ENCODE measurements at places on chromosomes 11 and 22.

DNA sequence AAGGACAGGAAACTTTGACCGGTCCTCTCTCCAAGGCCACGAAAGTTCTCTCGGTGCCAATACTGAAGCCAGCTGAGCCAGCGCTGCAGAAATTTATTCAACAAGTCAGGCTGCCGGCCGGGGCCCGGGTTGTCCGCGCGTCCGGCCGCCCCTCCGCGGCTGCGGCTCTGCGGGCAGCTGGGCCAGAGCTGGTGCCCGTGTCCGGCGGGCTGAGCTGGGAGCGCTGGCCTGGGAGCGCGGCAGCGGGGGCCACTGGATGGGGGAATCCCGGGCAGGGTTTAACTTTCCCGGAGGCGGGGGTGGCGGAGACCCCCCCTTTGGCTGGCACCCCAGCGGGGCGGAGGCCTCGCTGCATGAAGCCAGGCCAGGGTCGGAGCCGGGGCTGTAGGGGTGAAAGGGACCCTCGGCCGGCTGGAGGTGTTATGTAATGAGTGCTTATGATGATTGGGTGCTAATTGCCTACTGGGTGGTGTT, 12.3 kb upstream of the CACNA1I start:
- no peak for ATAC-seq

DNA sequence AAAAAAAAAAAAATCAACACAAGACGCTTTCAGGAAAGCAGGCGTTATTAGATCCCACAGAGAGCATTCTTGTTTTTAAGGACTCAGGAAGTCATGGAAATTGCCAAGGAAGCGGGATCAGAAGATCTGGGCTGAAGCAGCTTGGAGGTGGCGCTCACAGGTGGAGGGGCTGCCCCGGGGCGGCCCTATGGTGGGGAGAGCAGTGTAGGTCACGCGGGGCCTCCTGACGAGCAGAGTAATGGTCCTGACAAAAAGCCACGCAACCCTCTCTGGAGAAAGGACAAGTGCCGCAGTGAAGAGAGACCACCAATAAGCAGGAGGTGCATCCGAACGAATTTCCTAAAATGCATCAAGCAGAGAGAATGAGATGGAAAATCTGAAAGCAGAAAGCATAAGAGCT, 407.0 kb downstream of the BRD1 start:
- ATAC-seq, result no peak

DNA sequence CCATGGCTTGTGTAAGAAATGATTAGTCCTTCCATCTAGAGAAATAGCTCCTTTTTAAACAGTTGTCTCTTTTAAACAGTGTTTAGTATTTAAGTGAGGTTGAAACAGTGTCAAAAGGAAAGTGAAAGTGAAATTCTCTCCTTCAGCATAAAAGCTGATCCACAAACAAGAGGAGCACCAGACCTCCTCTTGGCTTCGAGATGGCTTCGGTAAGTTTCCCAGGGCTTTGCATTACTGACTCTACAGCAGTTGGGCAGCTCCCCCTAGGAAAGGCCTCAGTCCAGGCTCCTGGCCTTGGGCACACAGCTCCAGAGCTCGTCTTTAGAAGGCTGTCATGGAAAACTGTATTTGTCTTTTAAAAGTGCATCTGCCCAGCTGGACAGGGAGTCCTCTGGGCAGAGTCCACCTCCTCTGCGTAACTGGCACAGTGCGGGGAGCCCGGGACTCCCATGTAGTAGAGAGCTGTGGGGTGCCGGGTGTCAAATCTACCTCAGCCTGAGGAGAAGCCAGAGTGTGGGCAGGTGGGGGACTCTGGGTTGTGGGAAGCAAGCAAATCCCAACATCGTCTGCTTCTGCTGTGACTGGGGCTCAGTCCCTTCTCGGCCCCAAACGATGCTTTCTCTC, at the start of gene PLAAT4:
PLAAT4 (plus strand) TSS at position 140 of the 624 bp plus-strand sequence; CDS start at position 201, 61 bp downstream.
- ATAC-seq, result peak; percentile 32

- peak; percentile 6 for ATAC-seq
Measured at GRCh38 chr22:50027639-50028537, 15.3 kb upstream of the IL17REL start.

DNA sequence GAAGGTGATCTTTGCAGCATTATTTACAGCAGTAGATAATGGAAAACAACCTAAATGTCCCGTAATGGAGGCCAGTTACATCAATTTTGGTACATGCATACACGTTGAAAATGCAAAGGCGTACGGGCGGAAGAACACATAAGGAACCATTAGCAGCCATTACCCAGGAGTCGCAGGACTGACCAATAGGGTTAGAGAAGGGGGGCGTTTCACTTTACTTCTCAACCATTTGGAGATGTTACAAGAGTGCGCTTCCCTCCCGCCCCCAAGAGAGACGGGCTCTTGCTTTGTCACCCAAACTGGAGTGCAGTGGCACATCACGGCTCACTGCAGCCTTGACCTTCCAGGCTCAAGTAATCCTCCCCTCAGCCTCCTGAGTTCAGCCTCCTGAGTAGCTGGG, 52.8 kb upstream of the SLC35C1 start:
- no peak for ATAC-seq
